ENCODE measurements at places on chromosomes 3 and 15.

- no peak for DNase-seq
Measured at GRCh38 chr15:71455107-71455506, 339.8 kb downstream of the THSD4 start.

GRCh38 chr3:184593928-184594303 is 32.3 kb downstream of the EPHB3 start:
- DNase-seq = no peak

- DNase-seq = no peak
Measured at GRCh38 chr3:11045536-11045935, 53.0 kb downstream of the SLC6A1 start.

DNA sequence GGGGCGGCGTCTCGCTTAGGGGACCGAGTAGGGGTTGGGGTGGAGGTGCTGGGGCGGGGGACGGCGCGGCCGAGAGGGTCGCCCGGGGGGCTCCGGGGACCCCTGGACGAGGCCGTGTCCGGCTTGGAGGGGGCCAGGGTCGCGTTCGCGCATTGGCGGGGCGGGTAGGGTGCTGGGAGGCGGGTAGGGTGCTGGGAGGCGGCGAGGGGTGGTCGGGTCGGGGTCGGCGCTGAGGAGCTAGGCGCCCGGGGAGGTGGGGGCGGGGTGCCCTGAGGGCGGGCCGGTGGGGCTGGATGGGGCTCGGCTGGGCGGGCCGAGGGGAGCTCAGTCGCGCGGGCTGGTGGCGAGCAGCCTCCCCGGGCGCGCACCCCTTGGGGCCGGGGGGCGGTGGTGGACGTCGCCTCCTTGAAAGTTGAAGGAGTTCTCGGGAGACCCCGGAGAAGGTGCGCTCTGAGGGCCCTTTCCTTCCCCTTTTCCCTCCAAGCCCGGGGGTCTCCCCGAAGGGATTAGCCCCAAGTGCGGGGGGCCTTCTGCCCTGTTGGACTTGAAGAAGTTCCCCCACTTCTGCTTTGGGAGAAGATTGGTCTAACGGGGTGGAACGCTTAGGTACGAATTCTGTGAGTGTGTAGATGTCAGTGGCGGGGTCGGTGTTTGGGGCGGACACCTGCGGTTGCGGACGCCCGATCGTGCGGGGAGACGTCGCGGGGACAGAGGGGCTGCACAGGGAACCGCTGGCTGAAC is 543 bp downstream of the MEF2A start:
- no peak for DNase-seq

DNA sequence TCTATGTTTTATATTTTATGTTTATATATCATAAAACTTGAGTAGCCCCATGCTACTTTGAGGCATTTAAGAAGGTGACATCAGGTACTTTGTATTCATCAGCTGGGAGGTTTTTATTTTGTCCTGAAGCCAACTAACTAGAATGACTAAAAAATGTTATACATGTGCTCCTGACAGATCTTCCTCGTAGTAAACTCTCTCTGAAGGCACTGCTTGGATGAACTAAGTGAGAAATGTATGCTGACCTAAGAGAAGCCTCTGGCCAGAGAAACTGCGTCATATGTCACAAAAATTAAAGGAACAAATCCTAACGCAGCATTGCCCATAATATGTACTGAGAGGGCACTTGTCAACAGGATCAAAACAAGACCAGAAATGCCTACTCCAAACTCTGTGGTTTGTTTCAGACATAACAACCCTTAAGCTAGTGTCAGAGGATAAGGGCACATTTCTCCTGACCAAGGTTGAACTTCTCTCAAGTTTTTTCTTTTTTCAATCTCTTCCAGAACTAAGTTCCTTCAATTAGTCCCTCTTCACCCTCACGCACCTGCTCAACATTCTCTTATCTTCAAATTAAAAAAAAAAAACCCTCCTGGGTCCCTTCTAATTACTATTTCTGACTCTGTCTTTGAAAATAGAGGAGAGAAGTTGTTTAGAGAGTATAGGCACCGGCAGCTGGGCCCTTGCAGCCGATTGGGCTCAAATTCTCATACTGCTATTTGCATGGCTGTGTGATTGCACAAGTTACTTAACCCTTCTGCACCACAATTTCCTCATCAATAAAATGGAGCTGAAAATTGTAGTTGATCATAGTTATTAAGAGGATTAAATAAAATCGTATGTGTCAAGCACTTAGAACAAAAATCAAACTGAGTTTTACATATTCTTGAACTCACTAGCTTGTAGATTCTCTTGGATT is 159.0 kb downstream of the FRMD5 start:
- no peak for DNase-seq

- no peak for DNase-seq
Measured at GRCh38 chr3:158785972-158786371, 15.9 kb upstream of the MFSD1 start.

DNA sequence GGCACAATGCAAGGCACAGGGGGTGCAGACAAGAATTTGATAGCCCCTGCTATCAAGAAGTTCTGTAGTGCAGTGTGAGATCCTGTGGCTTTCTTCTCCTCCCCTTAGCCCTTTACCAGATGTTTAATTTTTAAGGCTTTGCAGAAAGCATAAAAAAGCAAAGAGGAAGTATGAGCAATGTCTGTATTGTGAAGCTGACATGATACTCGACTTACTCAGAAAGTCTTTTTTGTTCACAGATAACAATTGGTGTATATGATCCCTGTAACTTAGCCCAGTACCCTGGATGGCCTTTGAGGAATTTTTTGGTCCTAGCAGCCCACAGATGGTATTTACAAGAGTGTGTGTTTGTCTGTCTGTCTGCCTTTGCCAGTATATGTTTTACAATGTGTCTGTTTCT is 58.9 kb downstream of the ATG7 start:
- DNase-seq = no peak

- no peak for DNase-seq
Measured at GRCh38 chr3:43757666-43758321, 67.1 kb downstream of the ABHD5 start.
